ENCODE measurements at places on chromosomes 2 and 18.

- no peak for DNase-seq
Measured at GRCh38 chr2:177717831-177718618, 325.5 kb downstream of the AGPS start.

DNA sequence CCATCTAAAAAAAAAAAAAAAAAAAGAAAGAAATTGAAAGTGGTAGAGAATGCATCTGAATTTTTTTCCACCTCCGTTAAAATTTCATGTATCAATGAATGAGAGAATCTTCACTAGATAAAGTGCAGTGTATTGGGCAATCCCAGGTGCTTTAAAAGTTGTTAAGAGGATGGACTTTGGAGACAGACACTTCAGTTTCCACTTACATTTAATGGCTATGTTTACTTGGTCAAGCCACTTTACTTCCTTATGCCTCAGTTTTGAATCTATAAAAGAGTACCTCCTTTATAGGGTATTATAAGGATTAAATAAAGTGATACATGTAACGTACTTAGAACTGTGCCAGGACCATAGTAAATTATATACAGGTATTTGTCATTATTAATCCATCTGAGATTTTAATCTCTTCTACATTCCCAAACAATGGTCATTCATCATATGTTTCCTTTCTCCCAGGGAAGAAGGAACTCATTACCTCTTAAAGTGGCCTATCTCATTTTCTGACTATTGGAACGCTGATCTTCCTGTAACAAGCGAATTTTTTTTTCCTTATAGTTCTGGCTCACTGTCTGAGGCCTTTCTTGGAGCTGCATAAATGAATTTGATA lies 29.1 kb upstream of the TANK start:
- no peak for DNase-seq

DNA sequence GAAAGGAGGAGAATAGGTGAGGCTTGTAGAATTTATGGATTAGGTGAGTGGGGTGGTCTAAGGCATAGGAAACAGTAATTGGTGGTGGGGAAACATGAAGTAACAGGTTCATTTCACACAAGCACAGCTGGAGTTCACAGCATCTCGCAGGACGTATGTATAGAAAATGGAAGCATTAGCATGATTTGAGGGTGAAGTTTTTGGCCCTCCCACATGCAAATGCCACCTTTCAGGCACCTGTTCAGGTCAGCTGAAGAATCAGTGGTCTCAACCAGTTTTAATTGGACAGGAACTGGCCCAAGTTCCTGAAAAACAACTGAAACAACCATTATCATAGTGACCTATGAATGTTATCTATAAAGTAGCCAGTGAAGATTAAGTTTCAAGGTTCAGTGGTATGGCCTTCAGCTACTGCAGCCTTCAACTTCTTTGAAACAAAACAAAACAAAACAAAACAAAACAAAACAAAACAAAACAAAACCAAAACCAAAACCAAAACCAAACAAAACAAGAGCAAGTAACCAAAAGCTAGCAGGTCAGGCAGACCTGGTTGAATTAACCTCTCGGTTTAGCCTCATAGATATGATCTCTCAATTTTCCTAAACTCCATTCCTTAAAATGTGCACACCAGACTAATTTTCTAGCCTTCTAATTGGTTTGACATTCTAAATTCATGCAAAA lies 102.1 kb upstream of the SPHKAP start:
- no peak for DNase-seq

- no peak for DNase-seq
Measured at GRCh38 chr2:224722250-224722649, 6.1 kb upstream of the CCDC195 start.

DNA sequence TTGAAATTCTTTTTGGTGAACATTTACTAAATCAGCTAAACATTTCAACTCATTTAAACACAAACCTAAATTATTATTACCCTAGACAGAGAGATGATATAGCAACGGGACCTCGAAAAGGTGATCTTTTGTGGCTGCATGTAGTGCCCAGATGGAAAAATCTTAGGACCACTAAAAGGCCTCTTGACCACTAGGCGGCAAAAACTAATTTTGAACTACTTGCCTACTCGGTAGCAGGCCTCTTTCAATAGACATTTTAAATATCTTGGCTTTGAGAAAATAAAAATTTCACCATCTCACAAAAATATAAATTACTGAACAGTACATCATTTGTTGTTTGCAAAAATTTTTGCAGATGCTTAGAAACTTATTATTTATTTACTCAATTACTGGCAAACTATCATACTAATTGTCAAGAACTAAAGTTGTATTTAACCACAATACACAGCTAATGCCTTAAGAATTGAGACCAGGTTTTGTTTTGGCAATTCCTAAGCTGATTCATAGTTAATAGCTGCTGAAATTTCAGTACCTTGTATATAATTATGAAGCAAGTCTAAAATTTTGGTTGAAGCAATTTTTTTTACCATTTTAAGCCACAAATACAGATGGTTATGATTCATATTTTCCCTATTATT lies 9.4 kb downstream of the COL3A1 start:
- DNase-seq, result no peak
